ENCODE measurements at places on chromosomes 7 and 10.

GRCh38 chr10:77630507-77630848 is 7.1 kb downstream of the KCNMA1 start:
- no peak for DNase-seq

DNA sequence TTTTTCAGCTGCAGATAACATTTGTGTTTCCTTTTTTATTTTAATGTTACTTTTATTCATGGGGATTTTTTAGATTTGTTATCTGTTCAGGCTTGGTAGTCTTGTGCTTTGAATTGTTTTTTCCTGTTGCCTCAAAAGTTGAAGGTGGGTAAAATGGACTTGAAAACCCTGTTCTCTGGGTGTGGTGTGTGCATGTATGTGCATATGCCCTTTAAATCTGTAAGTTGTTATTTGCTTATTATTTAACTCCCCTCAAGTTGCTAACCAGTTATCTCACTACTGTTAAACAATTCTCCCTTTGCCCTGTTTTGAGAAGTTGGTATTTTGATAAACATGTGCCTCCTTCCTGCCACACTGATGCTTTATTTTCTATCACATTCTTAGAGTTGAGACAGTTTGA is 30.6 kb downstream of the TSPAN14 start:
- no peak for DNase-seq

- no peak for DNase-seq
These were observed 30.5 kb downstream of the GNAI1 start for GRCh38 chr7:80165177-80165576.

GRCh38 chr7:98134420-98135228 is 28.0 kb downstream of the LMTK2 start:
- no peak for DNase-seq

- DNase-seq = no peak
These were observed 150.9 kb upstream of the KLF6 start for GRCh38 chr10:3935933-3936359.

GRCh38 chr10:112184052-112184371 is 447 bp upstream of the GPAM start:
- no peak for DNase-seq

DNA sequence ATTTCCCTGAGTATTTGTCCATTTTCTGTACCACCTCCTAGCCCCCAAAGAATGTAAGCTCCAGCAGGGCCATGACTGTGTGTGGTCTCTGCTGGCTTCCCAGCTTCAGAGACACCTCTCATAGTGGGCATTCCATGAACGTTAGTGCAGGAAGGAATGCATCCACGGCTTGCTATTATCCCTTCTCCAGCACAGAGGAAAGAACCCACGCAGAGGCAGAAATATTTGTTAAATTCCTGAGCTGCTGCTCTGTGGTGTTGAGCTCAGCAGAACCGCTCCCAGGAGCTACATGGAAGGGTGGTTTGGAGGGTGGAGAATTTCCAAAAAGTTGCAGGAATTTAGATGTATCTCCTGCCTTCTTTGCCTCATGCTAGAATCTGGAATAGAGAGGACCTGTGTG is 275.2 kb downstream of the POU6F2 start:
- DNase-seq = no peak

DNA sequence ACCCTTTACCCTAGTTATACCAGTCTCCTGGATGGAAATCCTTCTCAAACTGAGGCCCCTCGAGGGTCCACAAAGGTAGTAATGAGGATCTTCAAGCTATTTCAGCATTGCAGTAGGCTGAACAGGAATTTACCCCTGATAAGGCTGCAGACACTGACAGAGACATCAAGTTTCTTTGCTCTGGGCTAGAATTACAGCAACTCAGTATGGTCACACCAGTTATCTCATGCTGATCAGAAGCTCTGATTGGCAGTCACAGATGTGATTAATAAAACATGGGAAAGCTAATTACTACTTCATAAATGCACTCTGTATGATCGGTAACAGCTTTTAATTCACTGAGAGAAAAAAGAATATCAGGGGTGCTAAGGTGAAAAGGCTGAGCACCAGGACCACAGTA is 30.6 kb downstream of the FAM204A start:
- DNase-seq = no peak

GRCh38 chr7:137836541-137836940 is 10.2 kb downstream of the DGKI start:
- DNase-seq = no peak

GRCh38 chr7:36278620-36279172 is 111.0 kb upstream of the ANLN start:
- no peak for DNase-seq

DNA sequence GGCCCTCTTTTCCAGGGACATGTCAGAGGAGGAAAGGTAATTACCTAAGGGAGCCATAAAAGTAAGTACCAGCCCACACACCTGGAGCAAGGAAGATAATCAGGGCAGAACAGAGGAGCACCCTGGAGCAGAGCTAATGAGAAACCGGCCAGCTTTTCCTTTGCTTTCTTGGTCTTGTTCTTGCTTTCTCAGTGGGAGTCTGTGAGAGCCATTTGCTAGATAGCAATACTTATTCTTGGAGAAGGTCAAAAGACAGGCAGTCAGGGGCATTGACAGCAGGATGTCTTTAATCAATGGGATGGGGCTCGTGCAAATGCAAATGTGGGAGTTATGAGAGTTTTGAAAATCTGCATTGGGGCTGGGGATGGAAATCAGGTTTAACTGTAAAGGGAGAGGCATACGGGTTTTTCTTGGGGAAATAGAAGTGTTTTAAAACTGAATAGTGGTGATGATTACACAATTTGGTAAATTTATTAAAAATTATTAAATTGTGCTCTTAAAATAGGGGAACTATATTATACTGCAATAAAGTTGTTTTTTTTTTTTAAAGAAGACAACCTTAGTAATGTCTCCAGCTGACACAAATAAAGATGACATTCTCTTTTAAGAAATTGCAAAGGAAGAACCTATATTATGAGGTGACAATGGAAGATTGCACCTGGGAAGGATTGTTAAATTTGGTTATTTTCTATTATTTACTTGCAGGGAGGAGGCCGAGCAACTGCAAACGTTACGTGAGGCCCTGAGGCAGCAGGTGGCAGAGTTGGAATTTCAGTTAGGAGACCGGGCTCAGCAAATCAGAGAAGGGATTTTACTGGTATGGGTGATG is 35.6 kb upstream of the PPP1R17 start:
- no peak for DNase-seq

DNA sequence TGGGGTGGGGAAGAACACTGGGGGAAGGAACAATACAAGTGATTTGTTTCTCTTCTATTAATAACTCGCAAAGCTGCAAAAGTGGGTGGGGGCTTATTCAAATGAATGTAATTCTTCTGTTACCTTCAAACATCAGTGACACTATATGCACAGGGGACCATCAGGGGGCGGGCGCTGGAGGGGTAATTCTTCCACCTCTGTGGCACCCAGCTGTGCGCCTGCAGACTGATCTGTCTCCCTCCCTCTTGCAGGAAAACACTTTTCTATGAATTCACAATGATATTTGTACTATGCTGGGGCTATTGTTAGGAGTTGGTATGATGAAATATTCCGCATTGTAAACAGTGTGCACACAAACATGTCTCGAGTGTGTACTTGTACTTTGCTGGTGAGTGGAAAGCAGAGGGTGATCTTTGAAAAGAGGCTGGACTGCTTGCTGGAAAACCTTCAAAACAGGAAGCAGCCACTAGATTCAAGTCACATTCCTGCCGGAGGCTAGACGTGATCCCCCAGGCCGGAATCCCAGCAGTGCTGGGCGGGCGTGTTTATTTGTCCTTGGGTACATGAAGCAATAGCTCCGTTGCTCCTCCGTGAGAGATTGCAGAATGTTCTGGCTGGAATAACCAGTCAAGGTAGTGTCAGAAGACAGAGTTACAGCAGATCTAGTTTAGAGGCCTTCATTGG is 15.8 kb upstream of the BNIP3 start:
- DNase-seq = no peak

GRCh38 chr7:25822823-25823222 is 329.2 kb upstream of the NFE2L3 start:
- no peak for DNase-seq

DNA sequence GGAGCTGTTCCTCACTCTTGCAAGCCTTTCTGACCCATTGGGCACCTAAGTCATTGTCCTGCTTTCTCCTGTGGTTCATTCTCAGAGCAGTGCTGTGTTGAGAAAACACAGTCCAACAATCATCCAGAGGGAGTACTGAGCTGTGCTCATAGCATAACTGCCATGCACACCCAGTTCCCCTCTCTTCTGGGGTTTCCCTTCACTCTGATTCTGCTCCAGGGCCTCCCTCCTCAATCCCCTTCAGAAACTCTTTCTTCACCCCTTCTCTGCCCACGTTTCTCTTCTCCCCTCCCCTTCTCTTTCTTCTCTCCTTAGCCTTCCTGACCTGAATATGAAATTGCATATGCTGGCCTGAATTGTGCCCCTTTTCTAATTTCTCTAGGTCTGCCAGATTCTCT is 155.8 kb downstream of the AOAH start:
- no peak for DNase-seq

DNA sequence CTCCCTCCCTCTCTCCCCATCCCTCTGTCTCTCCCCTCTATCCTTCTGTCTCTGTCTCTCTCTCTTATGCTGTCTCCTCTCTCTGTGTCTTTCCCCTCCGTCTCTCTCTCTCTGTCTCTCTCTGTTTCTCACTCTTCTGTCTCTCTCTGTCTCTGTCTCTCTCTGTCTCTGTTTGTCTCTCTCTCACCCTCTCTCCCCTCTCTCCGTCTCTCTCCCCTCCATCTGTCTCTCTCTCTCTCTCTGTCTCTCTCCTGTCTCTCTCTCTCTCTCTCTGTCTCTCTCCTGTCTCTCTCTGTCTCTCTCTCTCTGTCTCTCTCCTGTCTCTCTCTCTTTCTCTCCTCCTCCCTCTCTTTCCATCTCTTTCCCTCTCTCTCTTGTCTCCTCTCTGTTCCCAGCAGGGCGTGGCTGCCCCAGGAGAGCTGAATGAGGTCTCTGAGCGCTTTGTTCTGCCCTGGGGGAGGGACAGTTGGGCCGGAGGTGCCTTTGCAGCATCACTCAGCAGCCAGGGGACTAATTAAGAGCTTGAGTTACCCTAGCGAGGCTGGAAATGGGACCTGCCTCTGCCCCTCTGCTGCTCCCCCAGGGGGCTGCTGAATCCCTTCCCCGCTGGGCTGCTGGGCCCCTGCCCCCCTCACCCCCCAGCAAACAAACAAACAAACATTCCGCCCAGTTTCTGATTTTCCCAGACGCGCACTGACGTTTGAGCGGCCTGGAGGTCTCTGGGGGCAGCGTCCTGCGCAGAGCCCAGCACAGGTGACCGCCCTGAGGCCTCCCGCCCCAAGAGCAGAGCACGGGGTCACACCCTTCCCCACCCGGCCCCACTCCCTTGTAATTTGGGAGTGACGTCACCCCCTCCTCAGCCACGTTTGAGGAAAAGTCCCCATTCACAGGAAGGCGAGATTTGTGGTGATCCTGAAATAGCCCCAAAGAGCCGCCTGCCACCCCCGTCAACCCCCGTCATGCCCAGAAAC is 68.1 kb downstream of the PDGFA start:
- no peak for DNase-seq

DNA sequence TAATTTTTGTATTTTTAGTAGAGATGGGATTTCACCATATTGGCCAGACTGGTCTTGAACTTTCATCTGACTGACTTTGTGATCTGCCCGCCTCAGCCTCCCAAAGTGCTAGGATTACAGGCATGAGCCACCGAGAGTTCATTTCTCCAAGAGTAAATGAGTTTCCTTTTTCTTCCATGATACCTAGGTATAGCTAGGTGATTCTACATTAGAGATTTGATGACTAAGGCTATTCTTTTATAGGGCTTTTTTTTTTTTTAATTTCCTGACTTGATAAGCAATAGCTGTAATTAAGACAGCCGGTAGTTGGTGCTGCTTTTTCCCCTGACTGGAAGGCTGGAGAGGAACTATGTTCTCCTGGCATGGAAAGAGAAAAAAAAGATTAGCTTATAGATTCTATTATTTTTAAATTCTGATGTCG is 3.3 kb downstream of the PTPN12 start:
- DNase-seq = no peak

GRCh38 chr7:10121631-10122030 is 852.0 kb upstream of the PHF14 start:
- peak; percentile 72 for DNase-seq

DNA sequence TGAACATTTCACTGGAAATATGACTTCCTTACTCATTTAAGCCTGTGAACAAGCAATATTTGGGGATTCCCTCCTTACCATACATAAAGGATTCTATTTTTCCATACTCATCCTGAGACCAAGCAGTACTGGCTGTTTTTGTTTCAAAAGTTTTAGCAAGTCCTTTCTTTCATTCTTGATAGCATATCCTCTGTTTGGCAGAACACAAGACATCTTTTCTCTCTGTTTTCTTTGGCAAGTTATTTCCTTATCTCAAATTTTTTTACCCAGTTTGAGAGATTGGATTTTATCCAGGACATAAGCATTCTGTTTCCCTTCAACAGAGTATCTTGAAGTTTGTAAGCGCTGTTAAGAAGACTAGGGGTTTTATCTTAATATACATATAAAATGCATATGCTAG is 3.0 kb upstream of the WASL start:
- no peak for DNase-seq

DNA sequence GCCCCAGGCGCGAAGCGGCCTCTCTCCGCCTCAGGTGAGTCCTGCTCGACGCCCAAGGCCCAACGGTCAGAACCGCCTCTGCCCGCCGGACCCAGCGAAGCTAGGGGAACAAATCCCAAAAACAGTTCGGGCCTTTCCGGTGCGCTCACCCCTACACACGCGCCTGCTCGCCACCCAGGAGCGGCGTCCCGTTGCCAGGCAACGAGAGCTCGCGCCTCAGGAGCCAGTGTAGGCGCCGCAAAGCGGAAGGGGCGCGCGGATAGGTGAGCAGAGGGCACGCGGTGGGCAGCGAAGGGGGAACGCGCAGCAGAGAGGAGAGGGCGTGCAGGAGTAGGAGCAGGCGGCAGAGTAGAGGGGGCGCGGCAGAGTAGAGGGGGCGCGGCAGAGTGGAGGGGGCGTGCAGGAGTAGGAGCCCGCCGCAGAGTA is at the start of the genes DYDC1 and DYDC2:
Gene DYDC1 (minus strand): TSS at position 193 of the 426 bp plus-strand sequence. CDS start 4,154 bp downstream, outside the sequence.
Gene DYDC2 (plus strand): TSS at position 219 of the 426 bp plus-strand sequence. CDS start 5,663 bp downstream, outside the sequence.
- DNase-seq = peak; percentile 25

DNA sequence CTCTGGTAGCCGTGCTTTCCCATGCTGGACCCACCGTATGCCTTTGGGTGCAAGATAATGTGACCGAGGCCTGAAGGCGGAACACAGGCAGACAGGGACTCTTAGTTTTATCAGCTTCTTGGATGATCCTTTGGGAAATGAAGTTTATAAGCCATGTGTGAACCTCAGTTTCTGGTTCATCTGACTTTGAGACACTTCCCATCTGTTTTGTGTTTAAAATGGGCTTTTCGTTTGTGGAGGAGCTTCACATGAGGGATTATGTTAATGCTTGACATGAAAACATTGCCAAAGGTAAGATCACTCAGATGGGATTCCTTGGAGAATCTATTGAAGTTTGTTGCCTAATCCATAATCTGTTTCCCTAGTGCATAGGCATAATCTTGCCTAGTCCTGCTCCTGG is 249.8 kb upstream of the LYZL1 start:
- no peak for DNase-seq

DNA sequence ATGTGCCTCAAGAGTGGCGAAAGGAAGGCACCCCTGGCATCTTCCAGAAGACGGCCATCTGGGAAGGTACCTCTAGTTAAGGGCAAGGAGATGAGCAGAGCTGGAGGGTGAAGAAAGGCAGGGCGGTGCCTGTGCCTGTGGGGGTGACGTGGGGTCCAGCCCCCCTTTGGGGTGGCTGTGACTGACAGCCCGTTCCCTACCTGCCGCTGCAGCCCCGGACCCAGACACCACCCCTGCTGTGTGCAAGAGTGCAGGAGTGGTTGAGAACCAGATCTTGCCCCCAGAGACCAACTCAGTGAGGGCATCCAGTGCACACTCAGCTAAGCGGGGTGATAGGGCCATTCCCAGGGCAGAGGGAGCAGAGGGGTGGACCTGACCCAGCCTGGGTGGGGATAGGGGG is 4.3 kb upstream of the MUC17 start:
- DNase-seq = no peak

- DNase-seq = no peak
These were observed 150.2 kb upstream of the AUTS2 start for GRCh38 chr7:69448071-69448470.

Data from NCI-H1436 treated with DMSO at 0.1 percent for 48 hours (cell line).